ENCODE measurements at places on chromosomes 5 and 9. TPM values are rescaled to one million over a fixed set of nuclear protein-coding genes. Genes with fewer than 3 reads are reported as not detected.
A peak's percentile ranks its signal among the peaks of the same experiment; 100 is the strongest.

- no peak for DNase-seq
These were observed 116.0 kb downstream of the SLC12A2 start for GRCh38 chr5:128199611-128200010.

TAL2 gene
- total RNA-seq: not detected

DNA sequence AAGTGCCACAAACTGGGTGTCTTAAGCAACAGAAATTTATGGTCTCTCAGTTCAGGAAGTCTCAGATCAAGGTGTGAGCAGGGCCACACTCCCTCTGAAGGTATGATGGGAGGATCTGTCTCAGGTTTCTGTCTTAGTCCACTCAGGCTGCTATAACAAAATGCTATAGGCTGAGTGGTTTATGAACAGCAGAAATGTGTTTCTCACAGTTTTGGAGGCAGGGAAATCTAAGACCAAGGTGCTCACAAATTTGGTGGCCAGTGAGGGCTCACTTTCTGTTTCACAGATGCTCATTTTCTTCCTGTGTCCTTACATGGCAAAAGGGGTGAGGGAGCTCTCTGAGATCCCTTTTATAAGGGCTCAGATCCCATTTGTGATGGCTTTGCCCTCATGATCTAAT is 281.4 kb downstream of the CWC27 start:
- DNase-seq: no peak

DNA sequence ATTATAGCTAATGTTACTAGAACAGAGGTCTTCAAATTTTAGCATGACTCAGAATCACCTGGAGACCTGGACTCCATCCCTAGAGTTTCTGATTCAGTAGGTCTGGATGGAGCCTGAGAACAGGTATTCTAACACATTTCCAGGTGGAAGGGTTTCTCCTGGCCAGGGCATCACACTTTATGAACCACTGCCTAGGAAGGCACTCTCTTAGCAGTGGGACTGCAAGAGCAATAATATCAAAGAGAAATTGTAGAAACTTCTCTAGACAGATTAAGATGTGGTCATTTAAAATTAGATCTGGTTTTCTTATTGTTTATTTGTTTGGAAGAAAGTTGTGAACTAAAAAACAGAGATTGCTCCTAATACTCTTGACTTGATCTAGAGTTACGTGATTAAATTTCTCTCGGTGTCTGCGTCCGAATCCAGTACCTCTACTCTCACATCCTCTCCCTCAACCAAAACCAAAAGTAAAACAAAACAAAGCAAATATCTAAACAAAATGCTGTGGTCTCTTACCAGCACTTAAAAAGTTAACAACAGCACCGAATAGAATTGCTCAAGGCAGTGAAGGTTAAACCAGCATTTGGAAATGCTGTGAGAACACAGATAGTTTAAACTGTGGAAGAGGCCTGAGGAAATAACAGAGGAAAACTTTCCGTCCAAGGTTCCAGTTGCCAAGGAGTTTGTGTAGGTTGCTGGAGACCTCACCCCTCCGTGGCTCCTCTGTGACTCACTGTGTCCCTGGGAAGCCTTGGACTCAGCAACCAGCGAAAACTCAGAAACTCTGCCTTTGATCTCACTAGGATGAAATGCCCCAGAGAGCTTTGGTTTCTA is 193.4 kb downstream of the ARRDC3 start:
- no peak for DNase-seq

GRCh38 chr9:38339496-38339895 is 53.0 kb upstream of the ALDH1B1 start:
- no peak for DNase-seq

DNA sequence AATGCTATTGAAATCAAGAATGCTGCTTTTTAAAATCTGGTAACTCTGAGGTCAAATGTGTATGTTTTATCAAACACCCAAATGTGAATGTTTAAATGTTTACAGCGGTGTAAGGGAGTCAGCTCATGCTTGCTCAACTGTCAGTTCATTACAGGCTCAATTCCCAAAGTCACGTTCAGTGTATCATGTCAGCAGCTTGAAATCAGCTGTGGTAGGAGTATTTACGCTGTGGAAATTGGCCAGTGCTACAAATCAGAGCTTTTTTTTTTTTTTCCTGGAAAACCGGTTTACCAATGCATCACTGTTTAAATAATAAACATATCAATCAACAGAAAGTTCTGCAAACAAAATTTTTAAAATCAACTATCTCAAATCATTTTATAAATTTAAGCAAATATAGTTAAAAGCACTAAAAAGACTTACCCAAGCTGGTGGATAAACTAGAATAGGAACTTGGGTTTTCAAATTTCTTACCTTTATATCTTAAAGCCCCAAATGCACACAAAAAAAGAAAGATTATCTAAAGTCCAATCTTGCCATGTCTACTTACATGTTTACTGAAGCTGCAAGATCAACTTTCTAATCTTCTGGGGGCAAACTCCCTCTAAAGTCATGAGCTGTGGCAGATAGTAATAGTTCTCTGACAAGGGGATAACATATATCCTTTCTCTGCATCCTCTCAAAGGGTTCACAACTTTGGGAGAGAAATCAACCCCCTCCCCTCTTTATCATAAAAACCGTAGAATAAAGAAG is 57.6 kb upstream of the GRAMD2B start:
- DNase-seq: no peak

GRCh38 chr5:56849671-56850070 is 34.3 kb downstream of the MAP3K1 start:
- DNase-seq: no peak

SAPCD2 gene
- total RNA-seq: 0.11 TPM

DNA sequence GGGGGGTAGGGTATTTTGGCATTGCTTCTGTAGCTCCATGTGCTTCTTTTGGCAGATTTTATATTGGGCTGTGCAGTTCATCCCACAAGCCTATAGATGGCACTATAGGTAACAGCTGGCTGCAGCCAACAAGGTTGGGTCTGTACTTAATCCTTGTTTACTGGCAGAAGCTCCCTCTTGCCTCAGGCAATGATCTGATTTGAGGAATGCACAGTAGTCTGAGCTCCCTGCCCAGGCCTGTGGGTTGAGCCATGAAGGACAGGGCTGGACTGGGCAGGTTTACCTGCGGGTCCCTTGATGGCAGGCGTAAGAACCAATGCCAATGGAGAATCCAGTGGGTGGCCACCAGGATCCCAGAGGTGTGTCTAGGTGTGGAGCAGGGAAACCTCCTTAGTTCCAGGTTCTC is 11.7 kb upstream of the OR1J2 start:
- DNase-seq: no peak

DNA sequence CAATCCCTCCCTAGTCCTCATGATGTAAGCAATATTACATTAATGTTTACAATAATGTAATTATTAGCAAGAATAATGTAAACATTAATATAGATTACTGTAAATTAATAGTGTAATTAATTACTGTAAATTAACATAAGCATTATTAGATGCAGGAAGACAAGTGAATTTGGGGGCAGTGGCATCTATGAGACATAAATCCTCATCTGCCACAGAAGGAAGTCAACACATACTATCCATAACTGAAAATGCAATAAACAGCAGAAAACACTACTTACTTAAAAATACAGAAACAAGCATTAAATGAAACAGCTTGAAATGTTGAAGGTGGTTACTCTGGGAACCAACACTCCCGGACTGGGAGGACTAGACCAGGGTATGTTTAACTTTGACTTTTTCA is 685 bp upstream of the NIPSNAP3A start:
- no peak for DNase-seq

CDX1 gene
- total RNA-seq: 0.16 TPM

DNA sequence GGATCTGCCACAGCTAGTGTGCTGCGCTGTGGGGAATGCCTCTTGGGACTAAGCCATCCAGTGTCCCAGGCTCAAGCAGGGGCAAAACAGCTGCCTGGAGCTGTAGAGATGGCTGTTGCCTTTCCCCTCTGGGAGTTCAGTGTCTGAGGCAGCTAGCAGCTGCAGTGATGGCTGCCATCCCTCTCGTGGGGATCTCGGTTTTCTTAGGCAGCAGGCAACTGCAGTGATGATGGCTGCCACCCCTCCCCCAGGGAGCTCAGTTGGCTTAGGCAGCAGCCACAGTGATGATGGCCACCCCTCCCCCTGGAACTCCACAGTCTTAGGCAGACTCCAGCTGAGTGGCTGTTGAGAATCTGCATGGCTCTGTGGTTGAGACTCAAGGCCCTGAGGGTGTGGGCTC is 1389.2 kb upstream of the NUDT12 start:
- no peak for DNase-seq

PFN3 gene
- total RNA-seq: not detected

NR5A1 gene
- not detected for total RNA-seq

DNA sequence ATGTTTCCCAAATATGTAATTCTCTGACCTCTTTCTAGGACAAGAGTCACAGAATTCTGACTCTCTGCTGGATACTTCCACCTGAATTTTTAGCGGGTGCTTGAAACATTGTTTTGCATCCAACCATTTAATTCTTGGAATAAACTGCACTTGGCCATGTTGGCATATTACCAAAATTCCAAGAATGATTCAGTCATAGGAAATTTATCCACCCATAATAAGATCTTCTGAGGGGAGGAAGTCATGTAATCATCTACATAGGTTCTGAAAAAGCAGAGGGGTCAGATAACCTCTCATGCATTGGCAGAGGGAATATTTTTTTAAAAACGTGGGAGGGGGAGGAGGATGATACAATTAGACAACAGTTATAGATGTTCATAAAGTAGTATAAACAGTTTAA is 156.9 kb downstream of the PAM start:
- DNase-seq: no peak

DNA sequence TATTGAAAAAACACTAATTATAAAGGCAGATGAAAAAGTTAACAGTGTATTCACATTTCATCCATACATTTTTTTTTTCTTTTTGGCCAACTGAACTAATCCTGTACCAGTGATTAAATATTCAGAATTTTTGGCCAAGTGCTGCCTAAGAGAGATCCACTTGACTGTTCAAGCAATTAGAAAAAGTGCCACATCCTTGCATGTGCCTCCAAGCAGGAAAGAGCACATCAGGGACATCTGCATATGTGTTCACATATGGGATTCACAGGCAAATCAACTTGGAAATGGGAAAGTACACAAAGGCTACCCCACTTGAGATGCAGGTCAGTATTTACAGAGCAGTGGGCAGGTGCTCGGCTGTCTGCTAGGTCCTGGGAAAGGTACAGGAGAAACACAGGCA is 163.3 kb upstream of the LHFPL2 start:
- no peak for DNase-seq

PLCXD3 gene
- 63.8 TPM for total RNA-seq

DNA sequence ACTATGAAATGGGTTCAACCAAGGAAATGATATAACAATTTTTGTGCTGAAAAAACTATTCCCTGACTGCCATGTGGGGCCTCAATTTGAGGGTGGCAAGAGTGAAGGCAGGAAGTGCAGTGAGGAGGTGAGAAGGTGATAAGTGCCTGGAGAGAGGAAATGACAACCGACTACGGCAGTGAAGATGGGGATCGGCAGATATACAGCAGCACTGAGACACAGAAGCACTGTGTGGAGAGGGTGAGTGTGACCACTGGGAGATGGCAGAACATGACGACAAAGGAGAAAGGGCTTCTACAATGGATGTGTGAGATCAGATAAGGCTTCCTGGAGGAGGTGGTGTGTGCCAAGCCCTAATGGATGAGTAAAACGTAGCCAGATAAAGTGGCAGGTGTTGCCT is 271.8 kb downstream of the TRIM32 start:
- DNase-seq: no peak

DNA sequence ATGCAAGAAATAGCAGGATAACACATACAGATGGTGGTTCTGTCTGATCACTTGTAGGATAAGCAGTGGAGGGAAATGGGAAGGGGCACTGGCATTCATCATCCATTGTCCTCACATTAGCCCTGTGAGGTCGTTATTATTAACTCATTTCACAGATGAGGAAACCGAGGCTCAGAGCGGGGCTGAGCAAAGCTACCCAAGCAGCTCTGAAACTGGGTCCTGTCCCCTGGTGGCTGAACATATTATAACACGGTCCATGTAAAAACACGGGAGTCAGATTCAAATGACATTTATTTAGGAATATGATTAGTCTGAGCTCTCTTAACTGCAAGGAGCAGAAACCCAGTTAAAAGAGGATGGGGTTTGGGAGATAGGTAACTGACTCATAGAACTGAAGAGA is 43.1 kb downstream of the HRH2 start:
- DNase-seq: peak; percentile 39

GRCh38 chr9:95101326-95101725 is 216.2 kb downstream of the FANCC start:
- no peak for DNase-seq

- no peak for DNase-seq
These were observed 593.8 kb downstream of the CDK5RAP2 start for GRCh38 chr9:119986205-119986604.

GRCh38 chr9:131237931-131238401 is 38.3 kb downstream of the FAM78A start:
- peak; percentile 84 for DNase-seq

DNA sequence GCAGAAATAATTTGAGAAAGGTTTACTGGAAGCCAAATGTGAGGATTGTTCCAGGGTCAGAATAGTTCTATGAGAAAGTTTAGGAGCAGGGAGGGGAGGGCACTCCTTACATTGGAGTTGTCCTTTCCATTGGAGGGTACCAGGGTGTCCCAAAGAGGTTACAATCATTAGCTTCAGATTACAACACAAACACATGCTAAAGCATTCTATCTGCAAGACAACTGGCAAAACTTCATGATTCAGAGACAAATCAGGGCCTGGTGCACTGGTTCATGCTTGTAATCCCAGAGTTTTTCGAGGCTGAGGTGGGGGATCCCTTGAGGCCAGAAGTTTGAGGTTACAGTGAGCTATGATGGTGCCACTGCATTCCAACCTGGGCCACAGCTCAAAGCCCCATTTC is 51.8 kb downstream of the NSUN2 start:
- DNase-seq: no peak

PTPA gene
- 204 TPM for total RNA-seq

GRCh38 chr9:107489144-107489673 is 360 bp downstream of the KLF4 start:
- DNase-seq: no peak

- no peak for DNase-seq
These were observed 90.3 kb downstream of the ANKRD55 start for GRCh38 chr5:56142614-56143372.

DNA sequence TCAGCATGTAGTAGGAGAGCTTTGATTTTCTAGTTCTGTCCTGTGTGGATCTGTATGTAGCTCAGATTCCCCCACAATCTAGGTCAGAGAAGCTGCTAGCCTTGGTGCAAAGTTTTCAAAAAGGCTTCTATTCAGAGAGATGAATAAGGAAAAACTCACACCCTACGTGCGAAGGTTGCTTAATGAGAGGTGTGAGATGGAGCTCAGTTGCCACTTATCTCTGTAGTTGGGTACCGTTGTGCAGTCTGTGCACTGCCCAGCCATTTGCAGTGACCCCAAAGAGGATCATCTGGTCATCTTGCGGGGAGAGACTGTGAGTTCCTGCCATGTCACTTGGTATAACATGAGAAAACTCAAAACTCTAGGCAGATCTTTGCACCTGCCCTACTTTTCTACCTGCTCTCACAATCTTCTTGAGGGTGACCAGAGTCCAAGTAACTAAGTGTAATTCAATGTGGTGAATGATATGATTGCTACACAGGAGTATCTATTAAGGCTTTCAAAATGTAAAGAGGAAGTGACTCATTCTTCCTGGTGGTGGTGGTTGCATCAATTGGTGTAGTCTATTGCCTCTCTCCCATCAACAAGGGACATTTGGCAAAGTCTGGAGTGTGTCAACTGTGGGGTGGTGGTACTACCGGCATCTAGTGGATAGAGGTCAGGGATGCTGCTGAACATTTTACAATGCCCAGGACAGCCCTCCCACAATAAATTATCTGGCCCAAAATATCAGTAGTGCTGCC is 65.2 kb downstream of the TMC1 start:
- DNase-seq: no peak
